Effector memory CD4-positive, alpha-beta T cell (primary cell): ENCODE measurements at places on chromosomes 7 and 10.

DNA sequence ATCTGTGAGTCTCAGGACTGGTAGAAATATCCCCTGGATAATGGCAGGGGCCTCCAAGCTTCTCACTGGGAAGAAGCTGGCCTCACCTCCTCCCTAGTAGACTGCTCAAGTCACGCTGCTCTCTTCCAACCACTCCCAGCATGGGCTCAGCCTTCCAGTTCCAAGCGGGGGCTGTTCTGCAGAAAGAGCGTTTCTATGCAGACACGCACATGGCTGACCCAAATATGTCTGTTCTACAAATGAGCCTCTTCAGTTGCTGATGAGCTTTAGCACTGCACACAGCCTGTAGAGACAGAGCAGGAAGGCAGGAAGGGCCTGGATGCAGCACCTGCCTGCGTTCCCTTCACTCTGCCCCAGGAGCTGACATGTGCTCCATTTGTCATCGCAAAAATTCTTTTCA is 523.9 kb upstream of the MGMT start:
- no peak for DNase-seq

- DNase-seq, result no peak
These were observed 102.7 kb downstream of the ZNF248 start for GRCh38 chr10:37754538-37755323.

GRCh38 chr10:91296471-91296870 is 76.0 kb downstream of the PCGF5 start:
- DNase-seq, result no peak

DNA sequence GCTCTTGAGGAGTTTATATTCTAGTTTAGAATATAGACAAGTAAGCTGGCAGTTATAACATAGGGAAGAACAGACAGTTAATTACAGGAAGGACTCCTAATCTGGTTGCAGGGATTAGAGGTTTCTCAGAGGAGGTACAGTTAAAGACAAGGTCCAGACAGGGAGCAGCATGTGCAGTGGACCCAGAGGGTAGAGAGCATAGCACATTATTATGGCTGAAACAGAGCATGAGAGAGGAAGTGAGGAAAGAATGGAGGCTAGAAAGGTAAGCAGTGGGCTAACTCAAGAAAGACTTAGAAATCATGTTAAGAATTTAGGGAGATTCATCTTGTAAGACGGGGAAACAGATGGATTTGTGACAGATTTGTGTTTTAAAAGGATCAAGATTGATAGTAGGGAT is 9.7 kb downstream of the MIOS start:
- no peak for DNase-seq

GRCh38 chr7:140551355-140552239 is 72.3 kb upstream of the MKRN1 start:
- DNase-seq, result no peak

DNA sequence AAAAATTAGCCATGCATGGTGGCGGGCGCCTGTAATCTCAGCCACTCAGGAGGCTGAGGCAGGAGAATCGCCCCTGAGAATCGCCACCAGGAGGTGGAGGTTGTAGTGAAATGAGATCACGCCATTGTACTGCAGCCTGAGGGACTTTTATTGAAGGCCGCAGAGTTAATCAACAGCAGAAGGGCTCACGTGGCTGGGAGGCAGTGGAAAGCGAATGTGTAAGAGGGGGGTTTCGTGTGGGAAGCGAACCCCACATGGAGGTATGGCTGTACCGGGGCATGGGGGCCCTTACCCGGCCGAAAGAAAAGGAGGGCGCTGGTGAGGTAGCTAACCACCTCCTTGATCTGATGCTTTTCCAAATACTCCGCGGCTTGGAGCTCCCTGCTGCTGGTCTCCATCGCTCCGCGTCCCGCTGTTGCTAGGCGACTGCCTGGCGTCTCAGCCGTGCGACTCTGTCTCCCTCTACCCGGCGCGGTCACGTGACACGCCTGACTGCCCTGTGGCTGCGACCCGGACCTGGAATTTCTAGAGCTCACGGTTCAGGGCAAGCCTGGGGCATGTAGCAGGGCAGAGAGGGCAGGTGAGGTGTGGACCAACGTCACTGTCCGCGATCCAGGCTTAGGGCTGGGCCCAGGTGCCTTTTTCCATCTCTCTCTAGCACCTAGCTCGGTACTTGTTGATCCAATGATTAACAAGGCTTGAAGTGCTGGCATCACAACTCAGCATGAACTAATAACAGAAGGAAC is at the start of gene EFCAB10:
Gene EFCAB10, minus strand, starts transcription at position 428 of the 746 bp plus-strand sequence. Its CDS starts 30 bp downstream, at position 398.
- DNase-seq, result no peak

DNA sequence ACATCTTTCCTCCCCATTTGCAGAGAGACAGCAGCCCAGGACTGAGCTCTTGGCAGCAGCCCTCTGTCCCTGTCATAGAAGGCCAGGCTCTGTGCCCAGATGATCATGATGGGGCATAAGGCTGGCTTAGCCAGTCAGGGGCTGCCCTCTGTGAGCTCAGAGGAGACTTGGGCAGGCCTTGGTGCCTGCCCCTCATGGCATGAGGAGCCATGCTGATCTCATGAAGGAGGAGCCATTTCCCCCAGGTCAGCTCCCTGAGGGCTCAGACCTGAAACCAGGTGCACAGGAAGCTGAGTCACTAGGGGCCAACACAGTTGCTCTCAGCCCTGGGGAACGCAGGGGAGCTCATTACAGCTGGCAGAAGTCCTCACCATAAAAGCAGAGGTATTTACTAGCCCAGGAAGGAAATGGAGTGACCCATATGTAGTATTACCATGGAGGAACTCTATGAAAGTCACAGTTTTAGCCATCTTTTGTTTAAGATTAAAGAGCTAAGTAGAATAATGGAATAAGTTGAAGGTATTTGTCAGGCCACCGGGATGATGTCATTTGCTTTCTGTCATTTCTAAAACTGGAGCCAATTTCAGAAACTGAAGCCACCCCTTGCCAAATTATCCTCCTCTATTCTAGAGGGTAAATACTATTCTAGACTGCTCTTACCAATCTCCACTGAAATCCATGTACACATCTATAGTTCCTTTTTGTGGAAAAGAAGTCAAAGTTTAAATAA is 362.4 kb upstream of the ZNF32 start:
- no peak for DNase-seq

DNA sequence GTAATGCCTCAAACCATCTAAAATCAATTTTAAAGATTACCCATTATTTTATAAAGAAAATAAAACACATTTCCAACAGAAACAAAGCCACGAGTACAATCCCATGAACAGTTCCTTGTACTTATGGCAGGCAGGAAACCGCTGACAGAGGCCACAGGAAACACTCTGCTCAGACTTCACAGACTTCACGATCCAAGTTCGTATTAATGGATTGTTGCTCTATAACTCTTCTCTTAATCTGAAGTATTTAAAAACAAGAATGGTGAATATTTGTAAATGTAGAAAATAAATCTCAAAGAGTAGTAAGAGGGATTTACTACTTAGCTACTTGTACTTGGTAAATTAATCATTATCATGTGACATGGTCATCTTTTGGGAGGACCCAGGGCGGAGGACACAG is 78.3 kb downstream of the SNX10 start:
- no peak for DNase-seq

DNA sequence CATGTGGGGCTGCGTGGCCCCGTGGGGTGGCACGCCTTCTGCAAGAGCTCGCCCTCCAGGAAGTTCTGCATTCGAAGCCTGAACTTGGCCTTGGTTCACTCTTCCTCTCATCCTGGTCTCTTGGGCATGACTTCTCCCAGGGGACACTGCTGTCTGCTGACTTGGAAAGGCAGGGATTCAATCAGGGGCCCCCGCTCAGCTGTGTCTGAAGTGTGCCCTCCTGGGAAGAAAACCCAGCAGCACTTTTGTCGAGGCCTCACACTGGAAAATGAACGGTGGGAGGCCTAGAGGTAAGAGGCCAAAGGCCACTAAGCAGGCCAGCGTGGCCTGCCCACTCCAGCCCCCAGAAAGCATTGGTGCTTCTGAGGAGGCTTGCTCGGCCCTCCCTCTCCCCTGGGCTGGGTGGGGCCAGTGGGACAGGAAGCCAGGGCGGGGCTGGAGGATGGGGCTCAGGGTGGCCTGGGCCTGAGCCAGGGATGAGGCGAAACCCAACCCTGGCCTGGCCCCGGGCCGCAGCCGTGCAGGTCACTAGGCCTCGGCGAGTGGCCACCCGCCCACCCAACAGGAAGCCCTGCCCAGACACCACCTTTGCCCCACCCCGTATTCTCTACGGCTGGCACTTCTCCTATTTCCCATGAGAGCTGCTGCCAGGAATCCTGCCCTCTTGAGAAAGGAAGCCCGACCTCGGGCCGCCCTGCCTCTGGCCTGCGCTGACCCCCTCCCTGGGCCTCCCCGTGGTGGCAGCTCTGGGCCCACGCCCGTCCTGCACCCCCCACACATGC is 81.1 kb downstream of the ZMIZ1 start:
- DNase-seq, result peak; percentile 18
